Kasumi-1 (cell line): ENCODE measurements at places on chromosomes 5 and 9.

- DNase-seq = no peak
These were observed 52.5 kb upstream of the FCN1 start for GRCh38 chr9:134970198-134970597.

- DNase-seq = no peak
These were observed 10.4 kb upstream of the FIBCD1 start for GRCh38 chr9:130949188-130950038.

- DNase-seq = no peak
These were observed 14.6 kb downstream of the SMARCA2 start for GRCh38 chr9:2029666-2030170.

DNA sequence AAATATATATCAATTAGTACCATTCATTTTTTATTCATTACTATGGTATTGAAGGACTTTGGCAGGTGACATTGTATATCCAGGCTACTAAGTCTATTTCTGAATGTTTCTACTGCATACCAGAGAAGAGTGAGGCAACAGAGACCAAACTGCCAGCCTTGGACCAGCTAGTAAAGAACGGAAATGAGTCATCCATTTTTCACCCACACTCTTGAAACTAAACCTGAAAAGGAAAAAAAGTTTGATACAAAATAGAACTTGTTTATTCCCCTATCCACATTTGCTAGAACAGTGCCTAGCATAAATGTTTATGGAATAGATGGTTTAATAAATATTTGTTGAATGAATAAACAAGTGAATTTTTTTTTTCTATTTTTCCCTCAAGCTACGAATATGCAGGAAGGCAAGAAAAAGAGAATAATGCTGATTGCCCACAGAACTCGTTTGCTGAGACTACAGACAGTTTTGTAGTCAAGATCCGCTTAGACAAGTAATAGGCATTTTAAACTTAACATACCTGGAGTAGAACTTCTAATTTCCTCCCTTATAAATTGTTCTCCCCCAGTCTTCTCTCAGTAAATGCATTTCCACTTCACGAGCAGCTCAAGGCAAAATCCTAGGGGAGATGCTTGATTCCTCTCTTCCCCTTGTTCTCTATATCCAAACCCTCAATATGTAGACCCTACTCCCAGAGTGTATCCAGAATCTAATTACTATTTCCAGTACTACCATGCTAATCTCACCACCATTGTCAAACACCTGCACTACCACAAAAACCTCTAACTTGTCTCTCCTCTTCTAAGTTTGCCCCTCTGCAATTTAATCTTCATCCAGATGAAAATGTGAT lies 146.2 kb upstream of the RASA1 start:
- DNase-seq = peak; percentile 85

- no peak for DNase-seq
These were observed 6.3 kb downstream of the GPR21 start for GRCh38 chr9:123039617-123040219.

DNA sequence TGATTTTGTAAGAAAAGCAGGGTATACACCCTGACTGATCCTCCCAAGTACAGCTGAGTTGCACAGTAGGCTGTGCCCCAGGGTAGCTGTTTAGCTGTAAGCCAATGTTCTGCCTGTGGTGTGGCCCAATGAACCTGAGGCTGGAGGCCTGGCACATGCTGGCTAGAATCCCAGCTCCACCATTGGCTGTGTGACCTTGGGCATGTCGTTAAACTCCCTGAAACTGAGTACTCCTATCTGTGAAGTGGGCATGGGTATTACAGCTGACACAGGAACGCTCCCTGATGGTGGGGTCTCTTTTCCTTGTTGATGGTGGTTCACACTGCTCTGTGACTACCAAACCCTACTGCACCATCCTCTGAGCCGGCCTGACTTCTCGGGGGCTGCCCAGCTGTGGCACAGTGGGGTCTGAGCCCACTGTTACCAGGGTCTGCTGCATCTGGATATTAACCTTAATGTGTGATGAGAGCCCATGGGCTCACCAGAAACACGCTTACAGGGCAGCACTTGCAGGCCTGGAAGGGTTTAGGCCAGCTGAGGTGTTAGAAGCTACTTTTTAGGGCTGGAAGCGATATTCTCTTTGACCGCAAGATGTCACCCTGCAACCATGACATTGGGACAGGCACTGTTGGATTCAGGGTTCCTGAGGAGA lies 7.0 kb upstream of the GADD45G start:
- peak; percentile 55 for DNase-seq

DNA sequence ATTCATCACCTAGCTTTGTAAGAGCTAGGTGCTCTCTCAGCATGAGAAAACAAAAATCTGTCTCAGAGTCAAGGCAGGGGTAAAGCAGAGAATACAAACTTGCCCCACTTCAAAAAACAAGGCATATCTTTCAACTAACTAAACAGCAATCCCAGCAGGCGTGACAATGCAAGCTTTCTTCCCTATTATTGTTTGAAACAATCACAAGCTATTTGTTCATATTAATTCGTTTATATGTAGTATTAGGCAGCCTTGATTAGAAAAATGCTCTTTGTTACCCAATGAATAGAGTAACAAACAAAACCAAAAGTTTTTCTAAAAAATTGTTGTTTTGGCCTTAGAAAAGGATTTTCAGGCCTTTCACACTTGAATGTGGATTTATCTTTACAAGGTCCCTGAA lies 71.1 kb downstream of the LPAR1 start:
- no peak for DNase-seq

DNA sequence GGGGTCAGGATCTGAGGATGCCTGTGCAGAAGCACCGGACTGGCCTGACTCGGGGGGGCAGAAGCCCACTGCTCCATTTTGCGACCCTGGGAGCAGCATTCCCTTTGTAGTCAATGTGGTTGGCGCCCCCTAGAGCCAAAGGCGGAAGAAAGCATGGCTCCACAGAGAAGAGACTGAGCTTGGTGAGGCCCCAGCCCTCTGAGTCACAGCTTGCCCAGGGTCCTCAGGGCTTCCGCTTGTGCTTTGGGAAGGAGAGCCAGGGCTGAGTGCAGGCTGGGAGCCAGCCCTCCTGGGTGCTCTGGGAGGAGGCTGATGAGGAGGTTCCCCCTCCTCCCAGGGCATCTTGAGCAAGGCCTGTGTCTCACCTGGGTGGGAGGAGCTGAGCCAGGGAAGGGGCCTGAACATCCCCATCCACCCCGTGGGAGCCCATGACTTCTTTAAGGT lies 5.5 kb upstream of the AQP3 start:
- DNase-seq = peak; percentile 88

- DNase-seq = no peak
These were observed 65.3 kb downstream of the ICE1 start for GRCh38 chr5:5487585-5488360.

DNA sequence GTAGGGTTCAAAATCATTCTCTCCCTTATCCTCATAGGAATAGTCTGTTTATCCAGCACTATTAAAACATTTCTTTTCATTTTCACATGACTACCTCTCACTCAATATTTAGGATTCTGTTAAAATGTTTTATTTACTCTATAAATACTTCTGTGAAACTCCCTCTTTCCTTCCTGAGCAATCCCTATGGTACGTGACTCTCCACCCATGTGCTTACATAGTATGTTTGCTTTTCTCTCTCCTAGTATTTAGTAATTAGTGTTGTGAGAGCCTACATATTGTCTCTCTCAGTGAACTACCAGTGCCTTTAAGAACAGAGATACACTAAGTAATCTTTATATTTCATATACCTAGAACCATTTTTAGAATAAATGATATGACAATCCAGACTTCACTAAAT lies 46.0 kb downstream of the PTPRD start:
- no peak for DNase-seq

DNA sequence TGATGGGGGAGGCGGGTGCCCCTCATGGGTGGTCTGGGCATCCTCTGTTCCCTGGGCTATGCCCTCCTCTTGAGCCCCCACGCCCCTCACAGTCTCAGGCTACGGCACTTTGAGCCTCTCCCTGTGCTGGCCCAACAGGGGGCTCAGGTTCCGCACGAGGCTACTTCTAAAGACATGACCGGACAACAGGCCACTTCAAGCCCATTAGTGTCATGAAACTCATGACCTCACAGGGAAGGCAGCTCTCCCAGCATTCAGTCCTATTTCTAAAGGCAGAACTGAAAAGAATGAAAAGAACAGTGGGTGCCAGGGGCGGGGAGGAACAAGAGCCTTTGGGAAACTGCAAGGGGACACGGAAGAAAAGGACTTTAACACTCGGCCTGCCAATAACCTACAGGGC lies 45.0 kb downstream of the COL23A1 start:
- DNase-seq = no peak

GRCh38 chr5:136089791-136090190 lies 42.9 kb upstream of the SMAD5 start:
- no peak for DNase-seq

DNA sequence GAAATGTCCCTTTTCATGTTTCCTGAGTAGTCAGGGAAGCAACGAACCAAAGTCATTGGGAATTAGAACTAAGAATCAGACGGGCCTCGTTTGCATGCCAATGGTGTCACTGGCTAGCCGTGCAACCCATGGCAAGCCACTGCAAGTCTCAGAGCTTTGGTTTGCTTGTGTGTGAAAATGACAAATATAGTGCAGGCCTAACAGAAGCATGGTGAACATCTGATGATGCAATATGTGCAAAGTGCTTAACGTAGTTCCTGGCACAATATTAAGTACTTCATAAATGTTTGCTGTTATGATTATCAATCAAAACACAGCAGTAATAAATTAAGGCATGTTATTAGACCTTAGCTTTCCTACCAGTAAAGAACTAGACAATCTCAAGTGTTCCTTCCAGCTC lies 118.0 kb upstream of the TRIM32 start:
- no peak for DNase-seq

DNA sequence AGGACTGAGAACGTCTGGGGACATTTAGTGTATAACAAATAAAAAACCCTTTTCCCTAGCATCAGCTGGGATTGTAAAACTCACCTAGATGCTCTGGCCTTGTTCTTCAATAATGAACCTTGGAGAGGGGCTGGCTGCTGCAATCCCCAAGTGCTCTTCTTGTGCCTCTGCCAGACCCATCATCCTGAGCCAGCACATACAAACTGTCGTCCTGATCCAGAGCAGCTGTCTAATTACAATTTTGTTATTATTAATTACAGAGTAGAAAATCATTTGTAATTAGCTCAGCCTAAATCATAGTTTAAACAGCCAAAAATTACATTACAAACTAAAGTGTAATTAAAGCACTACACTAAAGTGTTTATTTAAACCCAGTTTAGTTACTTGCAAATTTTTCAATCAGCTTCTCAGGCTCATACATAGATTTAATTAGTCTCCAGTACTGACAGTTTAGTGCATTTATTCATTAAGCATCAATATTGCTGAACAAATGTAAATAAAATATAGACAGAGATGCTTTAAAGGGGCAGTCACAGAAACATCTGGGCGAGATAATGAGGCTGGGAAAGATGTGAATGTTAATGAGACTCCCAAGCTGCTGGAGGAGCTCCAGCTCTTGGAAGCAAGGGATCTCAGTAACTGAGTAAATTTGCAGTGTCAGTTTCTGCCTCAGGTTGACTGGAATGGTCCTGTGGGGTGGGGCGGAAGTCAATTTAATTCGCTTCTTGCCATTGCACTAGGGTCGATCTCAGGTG lies 632.3 kb upstream of the TLE4 start:
- DNase-seq = no peak

GRCh38 chr9:136484153-136485048 lies 1.6 kb upstream of the SEC16A start:
- no peak for DNase-seq

- DNase-seq = no peak
These were observed 9.7 kb upstream of the URM1 start for GRCh38 chr9:128361296-128361985.

- no peak for DNase-seq
These were observed 25.7 kb downstream of the CDKN2A start for GRCh38 chr9:21968331-21969010.
